ENCODE measurements at places on chromosomes 13 and 19.
A peak's percentile ranks its signal among the peaks of the same experiment; 100 is the strongest.

GRCh38 chr13:104327211-104327610 lies 1261.0 kb upstream of the SLC10A2 start:
- no peak for DNase-seq

GRCh38 chr13:108322206-108322824 lies 52.8 kb downstream of the TNFSF13B start:
- no peak for DNase-seq

DNA sequence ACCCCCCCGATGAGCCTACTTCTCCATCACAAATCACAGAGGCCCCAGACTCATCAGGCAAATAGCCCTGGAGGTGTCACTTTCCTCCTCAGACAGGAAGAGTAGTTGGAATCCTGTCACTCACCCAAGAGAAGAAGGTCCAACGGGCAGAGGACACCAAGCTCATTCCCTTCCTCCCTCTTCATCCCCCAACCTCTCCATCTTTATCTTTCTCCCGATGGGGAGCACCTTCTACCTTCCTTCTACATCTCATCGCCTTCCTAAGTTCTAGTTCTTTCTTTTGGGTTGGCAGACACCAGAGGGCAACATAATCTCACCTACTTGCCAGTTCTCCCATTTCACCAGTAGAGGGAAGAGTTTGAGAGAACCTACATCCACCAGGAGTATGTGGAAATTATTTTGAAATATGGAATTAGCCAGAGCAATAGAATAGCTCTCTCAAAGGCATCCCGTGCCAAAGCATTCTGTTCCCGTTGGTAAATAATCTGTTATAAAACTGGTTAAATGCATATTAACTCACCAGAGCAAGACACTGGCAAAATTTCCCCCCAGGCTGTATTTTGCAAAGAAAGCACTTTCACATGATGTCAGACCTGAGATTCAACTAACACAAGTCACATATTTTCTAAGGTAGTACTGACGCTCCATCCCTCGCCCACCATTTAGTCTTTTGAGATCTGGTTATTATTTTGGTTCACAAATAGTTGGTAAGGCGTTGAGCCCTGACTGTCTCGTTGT lies 55.0 kb downstream of the ZIC5 start:
- no peak for DNase-seq

DNA sequence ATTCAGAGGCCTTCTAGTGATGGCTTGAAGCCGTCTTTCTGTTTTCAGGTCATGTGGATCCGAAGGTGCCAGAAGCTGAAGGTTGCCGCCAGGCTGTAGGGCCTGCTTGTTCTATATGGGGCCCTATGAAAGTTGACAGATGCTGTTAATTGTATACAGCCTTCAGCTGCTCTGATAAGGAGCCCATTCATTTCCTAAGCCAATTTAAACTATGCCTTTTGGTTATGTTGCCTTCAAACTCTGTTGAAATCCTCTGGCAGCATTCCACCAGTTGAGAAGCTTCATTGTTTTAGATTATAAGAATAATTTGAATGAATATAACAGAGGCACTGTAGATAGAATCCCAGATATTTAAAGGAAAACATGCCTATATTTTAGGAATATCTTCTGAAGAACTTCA lies 34.4 kb downstream of the RAP2A start:
- no peak for DNase-seq

- no peak for DNase-seq
Observed at GRCh38 chr13:21033856-21034602, 27.4 kb downstream of the LATS2 start.

DNA sequence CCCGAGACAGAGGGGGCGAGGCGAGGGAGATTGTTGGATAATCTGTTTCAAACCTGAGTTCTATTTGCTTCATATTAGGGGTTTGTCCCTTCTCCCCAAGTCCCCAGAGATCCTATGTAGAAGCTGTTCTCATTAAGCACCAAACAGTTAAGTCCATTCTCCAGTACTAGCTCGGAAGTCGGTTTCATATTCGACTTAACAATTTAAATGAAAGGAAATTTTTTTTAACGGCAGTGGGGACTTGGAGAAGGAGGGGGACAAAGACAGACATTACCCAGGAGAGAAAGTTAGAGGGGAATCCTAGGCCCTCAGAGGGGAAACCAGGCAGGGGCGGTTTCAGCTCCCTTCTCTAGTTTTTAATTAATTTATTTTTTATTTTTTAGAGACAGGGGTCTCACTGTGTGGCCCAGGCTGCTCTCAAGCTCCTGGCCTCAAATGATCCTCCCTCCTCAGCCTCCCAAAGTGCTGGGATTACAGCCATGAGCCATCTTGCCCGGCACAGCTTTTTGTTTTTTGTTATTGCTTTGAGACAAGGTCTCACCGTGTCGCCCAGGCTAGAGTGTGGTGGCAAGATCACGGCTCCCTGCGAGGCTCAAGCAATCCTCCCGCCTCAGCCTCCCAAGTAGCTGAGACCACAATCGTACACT lies 13.7 kb upstream of the TLE2 start:
- DNase-seq, result no peak

DNA sequence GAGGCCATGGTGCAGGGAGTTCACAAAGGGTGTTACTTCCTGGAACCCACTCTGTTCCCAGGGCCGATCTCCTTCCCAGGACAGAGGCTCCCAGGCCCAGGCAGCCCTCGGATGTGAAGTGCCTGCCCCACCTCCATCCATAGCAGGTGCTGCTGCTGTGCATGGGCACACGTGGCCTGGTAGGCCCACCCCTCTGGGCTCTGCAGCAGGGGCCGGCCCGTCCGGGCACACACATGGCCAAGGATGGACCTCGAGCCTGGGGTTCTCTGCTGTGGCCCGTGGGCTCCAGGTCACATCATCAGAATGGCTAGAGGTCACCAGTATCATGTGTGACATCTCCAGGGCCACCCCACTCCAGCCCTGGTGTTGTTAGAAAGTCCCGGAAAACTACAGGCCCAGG lies 71.8 kb downstream of the GADD45B start:
- DNase-seq, result no peak

- no peak for DNase-seq
Observed at GRCh38 chr13:65453982-65454381, 1776.2 kb downstream of the PCDH9 start.

DNA sequence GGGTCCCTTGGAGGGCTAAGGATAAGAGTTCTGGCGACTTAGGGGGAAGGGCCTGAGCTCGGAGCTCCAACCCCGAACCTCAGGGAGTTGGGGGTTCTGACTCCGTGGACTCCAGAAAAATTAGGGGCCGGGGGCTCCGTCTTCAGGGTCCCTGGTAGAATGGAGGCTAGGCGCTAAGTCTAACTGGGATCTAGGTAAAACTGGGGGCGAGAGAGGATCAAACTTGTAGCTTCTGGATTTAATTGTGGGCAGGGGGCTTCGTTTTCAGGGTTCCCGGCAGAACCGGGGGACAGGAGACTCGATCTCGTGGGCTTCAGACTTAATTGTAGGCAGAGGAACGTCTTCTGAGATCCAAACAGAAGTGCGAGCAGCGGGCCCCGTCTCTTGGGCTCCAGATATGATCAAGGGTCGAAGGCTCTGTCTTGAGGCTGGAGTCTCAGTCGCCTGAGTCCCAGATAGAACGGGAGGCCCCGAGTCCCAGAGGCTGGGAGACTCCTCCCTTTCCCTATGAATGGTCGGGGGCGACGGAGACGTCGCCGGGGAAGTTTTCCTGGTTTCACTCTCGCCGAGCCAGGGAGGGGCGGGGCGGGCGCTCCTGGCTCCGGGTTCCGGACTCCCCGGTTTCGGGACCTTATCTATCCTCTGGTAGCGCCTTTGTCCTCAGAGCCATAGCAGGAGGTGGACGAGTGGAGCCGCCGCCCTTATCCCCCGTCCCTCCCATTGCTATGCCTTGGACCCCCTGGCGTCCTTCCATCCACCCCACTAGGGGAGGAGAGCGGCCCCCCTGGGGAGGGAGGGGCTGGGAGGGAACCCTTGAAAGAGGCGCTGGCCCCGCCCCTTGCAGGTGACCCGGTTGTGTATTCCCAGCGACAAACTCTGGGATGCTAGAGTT lies 1.3 kb downstream of the NECTIN2 start:
- DNase-seq, result no peak

DNA sequence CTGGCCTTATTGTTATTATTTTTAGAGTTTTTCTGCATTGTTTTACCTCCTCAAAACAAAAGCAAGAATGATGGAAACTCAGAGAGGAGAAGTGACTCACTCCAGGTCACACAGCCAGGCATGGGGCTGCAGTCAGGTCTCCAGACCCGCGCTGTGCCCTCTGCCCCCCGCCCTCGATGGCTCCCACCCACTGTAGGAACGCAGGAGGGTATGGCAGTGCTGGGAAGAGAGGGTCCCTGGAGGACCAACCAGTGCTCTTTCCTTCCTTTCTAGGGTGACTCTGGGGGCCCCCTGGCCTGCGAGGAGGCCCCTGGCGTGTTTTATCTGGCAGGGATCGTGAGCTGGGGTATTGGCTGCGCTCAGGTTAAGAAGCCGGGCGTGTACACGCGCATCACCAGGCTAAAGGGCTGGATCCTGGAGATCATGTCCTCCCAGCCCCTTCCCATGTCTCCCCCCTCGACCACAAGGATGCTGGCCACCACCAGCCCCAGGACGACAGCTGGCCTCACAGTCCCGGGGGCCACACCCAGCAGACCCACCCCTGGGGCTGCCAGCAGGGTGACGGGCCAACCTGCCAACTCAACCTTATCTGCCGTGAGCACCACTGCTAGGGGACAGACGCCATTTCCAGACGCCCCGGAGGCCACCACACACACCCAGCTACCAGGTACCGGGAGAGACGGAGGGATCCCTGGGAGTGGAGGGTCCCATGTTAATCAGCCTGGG lies 5.6 kb downstream of the TIMM13 start:
- no peak for DNase-seq

- peak; percentile 55 for DNase-seq
Observed at GRCh38 chr13:41054212-41054877, 7.0 kb upstream of the WBP4 start.
